ENCODE measurements at places on chromosomes 1 and 21.
A peak's percentile ranks its signal among the peaks of the same experiment; 100 is the strongest.

- no peak for DNase-seq
These were observed 28.5 kb upstream of the SDE2 start for GRCh38 chr1:226027538-226028217.

DNA sequence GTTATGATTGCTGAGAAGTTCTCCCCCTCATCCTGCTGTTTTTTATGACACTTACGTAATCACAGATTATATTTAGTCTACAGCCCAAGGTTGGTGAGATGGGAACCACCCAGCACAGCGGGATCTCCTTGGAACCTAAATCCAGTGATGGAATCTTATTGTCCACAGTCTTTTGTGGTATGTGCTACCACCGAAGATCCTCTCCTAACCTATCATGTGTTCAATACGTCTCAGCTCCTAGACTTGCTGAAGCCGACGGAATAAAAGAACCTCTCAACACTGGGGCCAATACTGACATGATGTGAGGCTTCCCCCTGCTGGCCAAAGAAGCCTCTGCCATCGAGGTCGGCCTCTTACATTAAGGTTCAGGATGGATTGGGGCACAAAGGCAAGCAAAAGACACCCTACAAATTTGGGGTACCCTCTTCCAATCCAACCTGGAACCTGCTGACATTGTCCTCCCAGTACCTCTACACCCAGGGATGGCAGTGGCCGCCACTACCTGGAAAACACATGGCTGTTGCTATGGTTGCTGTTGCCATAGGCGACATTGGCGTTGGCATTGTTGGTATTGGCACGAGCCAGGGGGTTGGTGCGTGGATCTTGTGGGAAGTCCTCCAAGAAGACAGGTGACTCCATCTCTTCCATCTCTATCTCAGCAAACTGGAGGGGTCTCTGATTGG, 19.4 kb upstream of the KIF21B start:
- DNase-seq: peak; percentile 19

GRCh38 chr1:184242507-184242943, 144.3 kb upstream of the C1orf21 start:
- no peak for DNase-seq

- no peak for DNase-seq
These were observed 61.4 kb upstream of the FMN2 start for GRCh38 chr1:240030236-240030635.

DNA sequence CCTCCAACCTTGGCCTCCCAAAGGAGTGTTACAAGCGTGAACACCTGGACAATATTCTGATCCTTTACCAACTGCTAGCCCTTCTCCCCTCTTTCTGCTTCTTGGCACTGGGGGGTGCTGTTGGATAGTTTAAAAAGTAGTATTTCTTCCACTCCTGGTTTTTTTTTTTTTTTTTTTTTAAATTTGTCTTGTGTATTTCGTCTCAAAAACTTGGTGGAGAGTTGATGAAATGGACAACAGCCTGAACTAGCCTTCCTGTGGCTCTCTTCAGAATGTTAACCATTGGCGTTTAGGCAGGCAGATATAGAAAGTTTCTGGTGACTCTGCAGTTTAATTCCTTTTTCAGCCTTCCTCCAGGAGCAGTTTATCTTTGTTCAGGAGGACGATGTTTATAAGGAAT, 69.7 kb upstream of the USP24 start:
- DNase-seq: no peak

GRCh38 chr1:111471538-111471937, 2.2 kb upstream of the C1orf162 start:
- DNase-seq: no peak

- no peak for DNase-seq
These were observed 23.8 kb upstream of the SAMSN1 start for GRCh38 chr21:14569868-14570267.

- no peak for DNase-seq
These were observed 148.1 kb downstream of the ADSS2 start for GRCh38 chr1:244303610-244303969.

DNA sequence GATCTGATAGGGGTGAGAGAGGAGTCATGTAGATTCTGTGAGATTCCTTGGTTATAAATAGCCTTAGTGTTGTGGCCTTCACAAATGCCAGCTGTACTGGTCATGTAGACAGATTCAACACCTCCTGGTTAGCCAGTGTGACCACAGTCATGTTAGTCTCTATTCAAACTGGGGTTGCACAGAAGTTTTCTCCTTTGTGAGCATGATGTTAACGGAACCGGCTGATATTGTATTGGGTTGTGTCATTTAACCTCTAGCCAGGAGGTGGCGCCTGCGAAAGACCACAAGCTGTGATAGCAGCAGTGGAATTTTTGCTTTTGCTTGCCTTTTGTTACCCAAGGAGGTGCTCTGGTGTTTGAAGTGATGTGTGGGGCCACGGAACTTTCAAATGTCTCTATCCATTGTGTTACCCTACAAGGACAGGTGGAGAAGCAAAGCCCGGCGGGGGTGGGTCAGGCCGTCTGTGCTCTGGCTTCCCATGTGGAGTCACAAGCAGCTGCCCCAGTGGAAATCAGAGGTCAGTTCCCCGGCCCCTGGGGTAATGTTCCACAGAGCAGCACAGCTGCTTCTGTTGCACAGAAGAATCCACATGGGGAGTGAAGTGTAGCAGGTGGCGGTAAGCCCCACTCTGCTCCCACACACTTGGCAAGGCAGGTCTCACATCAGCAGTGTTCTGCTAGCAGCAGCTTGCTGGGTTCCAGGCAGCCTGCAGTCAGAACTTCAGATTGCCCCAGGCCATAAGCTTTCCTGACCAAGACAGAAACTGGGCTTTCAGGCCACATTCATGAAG, 112.6 kb downstream of the ADAMTS1 start:
- no peak for DNase-seq

GRCh38 chr1:98903726-98904125, 100.9 kb downstream of the PLPPR5 start:
- no peak for DNase-seq

GRCh38 chr1:9108056-9108665, 20.7 kb downstream of the GPR157 start:
- no peak for DNase-seq

- no peak for DNase-seq
These were observed 996 bp upstream of the SH3BGRL3 start for GRCh38 chr1:26278724-26279455.

- no peak for DNase-seq
These were observed 57.9 kb downstream of the EPRS1 start for GRCh38 chr1:219988387-219988786.

GRCh38 chr1:109886827-109887226, 23.8 kb upstream of the CSF1 start:
- DNase-seq: no peak

DNA sequence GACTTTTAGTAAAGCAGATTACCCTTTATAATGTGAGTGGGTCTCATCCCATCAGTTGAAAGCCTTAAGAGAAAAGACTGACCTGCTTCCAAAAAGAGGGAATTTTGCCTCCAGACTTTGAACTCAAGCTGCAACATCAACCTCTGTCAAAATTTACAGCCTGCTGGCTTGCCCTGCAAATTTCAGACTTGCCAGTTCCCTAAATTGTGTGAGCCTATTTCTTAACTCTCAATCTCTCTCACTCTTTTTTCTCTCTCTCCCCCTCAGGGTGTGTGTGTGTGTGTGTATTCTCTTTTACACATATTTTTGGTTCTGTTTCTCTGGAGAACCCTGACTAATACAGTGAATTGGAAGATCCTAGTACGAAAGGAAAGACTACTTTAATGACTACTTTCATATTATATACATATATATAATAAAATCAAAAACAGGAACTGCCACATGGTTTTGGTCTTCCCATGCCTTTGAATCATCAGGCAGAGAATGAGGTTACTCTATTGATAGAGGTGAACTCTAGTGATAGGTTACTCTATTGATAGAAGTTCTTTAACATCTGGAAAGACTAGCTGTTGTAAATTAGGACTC, 6.4 kb downstream of the OR2C3 start:
- no peak for DNase-seq

DNA sequence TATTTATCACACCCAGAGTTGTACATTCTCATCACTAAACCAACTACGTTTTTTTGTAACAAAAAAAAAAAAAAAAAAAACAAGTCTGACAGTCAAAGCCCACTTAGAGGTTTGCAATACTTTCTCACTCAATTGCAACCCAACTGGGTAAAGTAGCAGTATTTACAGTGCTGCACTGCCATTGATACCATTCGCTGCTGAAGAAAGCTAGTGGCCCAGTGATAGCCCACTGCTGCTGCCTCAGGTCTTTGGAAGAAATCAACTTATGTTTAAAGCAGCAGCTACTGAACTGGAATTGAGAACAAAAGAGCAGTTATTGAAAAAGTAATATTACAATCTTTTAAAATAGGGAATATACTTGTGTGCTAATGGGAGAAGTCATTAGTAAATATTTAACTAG, 2.7 kb downstream of the HNRNPU start:
- no peak for DNase-seq

DNA sequence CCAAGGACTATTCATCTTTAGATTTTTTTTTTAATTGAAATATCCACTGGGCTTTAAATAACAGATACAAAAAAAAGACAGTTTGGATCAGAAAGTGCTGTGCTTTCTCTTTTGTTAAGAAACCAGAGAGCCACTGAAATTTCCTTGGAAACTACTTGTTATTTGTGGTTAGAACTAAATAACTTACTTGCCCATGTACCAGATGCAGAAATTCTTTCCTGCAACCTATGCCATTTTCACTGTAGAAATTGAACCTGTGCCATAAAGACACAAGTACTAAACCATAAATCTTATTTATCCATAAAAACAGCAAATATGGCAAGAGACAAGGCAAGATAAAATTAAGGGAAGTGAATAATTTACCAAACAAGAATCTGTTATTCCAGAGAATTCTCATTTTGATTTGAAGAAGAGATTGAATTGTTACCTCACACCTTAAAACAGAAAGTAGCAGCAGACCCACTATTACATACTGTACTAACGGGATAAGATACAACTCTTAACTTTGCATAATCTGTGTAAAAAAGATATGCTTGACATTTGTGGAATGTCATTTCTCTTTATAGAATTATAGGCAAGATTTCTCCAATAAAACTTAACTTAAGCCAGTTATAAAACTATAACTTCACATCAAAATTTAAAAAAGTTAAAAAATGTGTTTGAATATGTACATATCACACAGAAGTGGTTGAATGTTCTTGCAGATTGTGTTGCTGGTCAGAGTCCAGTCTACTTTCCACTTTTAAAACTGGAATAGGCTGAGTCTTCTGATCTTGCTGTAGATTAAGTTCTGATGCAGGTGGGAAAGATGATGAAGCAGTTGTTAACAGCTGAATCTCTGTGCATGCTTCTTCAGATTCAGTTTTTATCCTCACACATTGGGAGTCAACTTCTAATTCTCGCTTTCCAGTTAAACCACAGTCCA, 6.3 kb upstream of the PHTF1 start:
- no peak for DNase-seq

- no peak for DNase-seq
These were observed 2.2 kb downstream of the COPA start for GRCh38 chr1:160340866-160341265.

GRCh38 chr1:221912230-221912629, 170.3 kb upstream of the DUSP10 start:
- no peak for DNase-seq

DNA sequence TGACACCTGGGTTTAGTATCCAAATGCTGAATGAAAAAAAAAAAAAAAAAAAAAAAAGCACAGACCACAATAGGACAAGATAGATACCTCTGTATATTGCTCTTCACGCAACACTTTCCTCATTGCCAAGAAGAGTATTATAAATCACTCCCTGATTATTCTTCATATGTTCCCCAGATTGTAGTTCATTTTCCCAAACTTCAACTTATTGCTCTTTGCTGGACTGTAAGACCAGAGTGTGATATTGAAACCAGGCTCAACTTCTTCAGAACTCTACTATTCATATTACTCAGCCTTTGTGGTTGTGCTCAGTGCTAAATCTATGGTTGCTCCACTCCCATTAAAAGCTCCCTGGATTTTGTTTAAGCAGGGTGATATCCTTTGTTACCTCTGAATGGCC, 180.4 kb downstream of the NTMT2 start:
- DNase-seq: no peak

DNA sequence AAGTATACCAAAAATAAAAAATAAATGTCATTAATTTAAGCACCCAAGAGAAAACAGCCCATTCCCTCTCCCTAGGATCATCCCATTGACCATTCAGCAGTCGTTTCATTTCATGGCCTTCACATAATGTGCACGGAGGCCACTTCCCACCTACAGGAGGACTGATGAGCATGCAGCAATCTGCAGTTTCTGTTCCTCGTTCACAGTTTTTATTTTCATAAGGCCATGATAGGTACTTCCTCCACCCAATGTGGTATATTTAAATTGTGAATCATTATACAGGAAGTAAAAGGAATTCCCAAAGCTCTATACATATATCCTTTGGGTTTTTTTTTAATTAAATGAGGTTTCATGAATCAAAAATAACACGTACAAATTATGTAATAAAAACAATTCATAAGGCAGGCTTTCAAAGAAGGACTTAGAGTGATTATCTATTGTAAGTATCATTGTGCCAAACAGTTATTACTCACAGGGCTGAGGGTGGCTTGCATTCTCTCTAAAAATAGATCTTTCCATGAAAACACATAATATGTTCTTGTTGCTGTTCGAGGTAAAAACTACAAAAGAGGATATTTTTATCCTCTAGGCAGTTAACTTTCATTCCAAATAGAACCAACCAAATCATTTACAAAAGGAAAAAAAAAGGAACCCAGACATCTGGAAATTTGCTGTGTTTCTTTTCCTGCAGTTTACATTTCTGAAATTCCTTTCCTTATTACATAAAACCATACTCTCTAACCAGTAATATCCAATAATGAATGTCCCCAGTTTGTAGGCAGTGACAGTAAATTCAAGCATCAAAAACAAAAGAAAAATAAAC, 27.5 kb upstream of the SLC44A3 start:
- DNase-seq: no peak

DNA sequence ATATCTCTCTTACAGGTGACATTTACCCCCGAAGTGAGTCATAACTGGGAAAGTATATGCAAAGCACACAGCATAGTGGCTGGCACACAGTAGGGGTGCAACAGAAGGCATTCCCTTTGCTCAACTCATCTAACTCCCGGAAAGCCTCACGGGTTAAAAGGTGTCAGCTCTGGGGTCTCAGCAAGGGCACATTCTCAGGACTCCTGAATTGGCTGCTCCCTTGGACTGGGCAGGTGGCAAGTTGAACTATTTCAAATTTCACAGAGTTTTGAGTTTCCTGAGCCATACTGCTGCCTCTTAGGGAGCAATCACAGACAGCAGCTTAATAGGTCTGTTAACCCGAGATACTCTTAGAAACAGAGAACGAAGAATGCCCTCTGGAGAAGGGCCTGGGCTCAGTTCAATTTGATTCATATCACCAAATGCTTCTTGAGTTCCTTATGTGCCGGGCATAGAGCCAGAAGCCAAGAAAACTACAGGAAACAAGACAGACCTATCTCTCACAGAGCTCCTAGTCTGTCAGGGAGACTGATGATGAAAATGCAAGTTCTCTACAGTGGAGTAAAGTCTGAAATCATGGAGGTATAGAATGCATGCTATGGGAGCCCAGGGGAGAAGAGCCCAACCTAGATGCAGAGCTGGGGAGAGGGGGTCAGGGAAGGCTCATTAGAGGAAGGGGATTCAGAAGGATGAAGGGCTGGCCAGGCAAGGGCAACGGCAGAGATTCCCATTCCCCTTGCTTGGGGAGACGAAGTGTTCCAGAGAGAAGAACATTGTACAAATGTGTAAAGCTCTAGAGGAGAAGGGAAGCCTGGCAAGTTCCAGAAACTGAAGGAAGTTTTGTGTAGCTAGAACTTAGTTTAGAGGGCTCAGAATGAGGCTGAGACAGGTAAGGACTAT, 143.9 kb upstream of the HMGB4 start:
- no peak for DNase-seq

GRCh38 chr1:30704765-30705509, 18.4 kb downstream of the MATN1 start:
- DNase-seq: no peak
